Fibroblast of skin of right quadriceps (primary cell): ENCODE measurements at places on chromosomes 5 and 9.
A peak's percentile ranks its signal among the peaks of the same experiment; 100 is the strongest.

DNA sequence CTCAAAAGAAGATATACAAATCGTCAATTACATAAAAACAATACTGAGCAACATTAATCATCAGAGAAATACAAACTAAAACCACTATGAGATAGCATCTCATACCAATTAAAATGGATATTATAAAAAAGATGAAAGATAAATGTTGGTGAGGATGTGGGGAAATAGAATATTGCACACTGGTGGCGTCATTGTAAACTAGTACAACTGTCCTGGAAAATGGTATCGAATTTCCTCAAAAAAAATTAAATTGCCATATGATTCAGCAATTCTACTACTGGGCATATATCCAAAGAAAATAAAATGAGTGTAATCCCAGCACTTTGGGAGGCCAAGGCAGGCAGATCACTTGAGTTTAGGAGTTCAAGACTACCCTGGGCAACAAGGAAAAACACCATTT, 326.0 kb upstream of the FTMT start:
- peak; percentile 6 for DNase-seq

DNA sequence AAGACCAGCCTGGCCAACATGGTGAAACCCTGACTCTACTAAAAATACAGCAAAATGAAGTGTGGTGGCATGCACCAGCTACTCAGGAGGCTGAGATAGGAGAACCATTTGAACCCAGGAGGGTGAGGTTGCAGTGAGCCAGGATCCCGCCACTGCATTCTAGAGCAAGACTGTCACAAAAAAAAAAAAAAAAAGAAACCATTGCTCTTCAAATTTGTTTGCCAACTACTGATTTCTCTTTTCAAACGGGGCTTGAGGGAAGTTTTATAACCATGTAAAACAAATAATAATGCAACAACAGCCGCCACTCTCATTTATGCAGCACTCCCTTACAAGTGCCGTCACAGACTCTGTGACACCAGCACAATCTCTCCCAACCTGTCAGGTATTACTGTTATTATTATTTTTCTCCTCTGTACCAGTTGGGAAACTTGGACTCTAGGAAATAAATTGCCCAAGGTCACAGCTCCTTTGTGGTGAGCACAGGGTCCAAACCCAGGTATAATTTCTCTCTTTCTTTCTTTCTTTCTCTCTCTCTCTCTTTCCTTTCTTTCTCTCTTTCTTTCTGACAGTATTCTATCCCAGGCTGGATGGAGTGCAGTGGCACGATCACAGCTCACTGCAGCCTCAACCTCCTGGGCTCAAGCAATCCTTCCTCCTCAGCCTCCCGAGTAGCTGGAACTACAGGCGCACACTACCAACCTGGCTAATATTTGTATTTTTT, 25.4 kb downstream of the SERINC5 start:
- DNase-seq = no peak

GRCh38 chr9:37198039-37198729, 77.8 kb downstream of the ZCCHC7 start:
- no peak for DNase-seq

DNA sequence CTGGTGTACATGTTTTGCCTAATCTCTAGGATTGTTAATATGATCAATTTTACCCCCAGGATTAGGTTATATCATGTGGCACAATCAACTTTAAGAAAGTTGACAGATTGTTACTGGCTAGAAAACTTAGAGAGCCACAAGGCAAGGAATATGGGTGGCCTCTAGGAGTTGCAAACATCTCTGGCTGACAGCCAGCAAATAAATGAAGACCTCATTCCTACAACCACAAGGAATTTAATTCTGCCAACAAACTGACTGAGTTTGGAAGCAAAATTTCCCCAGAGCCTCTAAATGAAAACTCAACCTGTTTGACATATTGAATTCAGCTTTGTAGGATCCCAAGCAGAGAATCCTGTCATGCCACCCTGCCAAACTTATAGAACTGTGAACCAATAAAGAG, 196.4 kb upstream of the PTGER4 start:
- peak; percentile 29 for DNase-seq

DNA sequence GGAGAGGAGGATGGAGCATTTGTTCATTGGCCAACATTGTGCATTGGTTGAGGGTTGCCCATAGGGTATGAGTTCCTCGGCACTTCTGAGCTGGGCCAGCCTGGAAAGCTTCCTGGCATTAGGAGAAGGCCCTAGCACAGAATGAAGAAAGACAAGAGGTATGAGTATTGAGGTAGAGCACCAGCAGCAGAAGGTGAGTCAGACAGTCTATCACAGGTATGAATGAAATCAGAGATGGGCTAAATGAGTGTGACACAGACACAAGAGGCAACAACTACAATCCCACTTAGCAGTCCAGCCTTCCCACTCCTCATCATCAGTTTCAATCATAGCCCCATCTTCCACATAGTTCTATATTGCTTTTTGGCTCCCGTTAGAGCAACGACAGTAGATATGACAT, 25.4 kb upstream of the TGFBR1 start:
- DNase-seq = no peak

DNA sequence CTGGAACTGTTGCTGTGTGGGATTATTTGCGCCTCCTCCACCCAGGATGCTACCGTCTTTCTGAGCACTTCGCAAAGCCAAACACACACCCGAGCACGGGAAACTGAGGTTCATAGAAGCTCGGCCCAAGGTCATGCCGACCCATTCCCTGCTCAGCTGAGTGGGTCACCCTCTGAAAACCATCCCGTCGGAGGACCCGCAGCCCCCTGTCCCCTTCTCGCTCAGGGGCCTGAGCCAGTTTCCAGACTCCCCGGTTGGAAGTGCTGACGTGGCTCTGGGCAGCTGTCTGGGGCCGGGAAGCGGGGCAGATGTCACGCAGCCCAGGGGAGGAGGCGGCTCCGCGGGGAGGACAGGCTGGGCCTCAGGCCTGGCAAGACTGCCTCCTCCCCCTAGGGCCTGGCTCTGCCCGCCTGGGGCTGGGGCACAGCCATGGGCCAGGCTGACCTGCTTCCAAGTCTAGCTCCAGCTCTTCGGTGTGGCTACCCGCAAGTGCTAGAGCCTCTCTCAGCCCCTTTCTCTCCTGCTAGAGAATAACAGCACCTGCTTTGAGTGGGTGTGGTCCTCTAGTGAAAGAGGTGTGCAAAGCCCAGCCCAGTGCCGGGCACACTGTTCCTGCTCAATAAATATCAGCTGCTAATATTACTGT, 9.9 kb upstream of the CXXC5 start:
- peak; percentile 37 for DNase-seq

DNA sequence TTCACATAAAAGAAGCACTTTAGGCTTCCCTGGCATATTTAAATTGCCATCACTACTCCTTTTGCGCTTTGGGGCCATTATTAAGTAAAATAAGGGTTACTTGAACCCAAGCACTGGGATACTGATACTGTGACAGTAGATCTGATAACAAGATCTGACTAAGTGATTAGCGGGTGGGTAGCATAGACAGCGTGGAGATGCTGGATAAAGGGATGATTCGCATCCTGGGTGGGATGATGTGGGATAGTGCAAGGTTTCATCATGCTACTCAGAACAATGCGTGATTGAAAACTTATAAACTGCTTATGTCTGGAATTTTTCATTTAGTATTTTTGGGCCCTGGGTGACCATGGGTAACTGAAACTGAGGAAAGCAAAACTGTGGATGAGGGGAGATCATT, 75.1 kb downstream of the PTTG1 start:
- DNase-seq = peak; percentile 56

DNA sequence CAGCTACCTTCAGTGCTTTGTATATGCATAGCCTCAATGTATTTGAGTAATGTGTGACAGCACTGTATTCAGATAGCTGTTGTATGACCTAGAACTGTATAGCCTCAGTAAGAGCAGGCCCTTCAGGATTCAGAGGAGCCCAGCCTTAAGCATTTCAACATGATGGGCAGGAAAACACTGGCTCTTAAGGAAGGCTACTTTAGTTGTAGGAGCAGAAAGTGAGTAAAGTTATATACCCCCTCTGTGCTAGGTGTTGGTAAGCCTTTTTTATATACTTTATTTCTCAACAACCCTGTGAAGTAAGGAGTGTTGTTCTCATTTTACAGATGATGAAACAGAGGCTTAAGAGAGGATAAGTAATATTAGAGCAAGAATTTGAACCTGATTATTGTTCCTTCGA, 1.5 kb upstream of the GPR21 start:
- no peak for DNase-seq

DNA sequence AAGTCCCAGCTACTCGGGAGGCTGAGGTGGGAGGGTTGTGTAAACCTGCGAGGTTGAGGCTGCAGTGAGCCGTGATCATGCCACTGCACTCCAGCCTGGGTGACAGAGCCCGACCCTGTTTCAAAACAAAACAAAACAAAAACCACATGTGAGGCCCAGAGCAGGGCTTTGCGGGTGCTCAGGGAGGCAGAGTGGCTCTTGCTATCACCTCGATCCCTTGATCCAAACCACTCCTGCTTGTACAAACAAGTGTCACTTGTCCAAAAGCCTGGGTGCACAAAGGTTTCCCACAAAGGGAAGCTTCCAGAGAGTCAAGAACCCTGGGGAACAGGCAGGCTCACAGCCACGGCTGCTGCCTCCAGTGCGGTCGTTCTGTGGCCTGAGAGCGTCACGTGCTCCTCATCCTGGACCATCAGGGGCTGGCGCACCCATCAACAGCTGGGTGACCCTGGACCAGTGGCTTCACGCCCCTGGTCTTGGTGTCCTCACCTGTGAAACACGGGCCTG, 162.7 kb downstream of the C9orf50 start:
- DNase-seq = no peak

- no peak for DNase-seq
Measured at GRCh38 chr5:130975847-130976246, 189.2 kb downstream of the HINT1 start.

DNA sequence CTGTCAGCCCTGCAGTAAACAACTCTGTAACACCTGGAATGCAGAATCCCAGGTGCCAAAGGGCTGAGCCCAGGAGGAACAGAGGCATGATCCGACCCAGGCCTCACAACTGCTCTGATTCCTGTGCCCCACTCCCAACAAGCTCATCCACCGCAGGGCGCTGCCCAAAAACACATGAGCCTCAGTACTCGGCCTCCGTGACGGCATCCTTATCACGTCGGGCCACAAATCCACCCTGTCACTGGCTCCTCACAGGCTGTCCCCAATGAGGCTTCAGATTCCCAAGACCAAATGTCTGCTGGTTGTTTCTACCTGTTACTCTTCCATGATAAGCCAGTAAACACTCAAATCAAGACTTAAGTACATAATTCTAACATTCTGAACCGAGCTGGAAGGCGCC, 15.2 kb downstream of the QSOX2 start:
- no peak for DNase-seq

DNA sequence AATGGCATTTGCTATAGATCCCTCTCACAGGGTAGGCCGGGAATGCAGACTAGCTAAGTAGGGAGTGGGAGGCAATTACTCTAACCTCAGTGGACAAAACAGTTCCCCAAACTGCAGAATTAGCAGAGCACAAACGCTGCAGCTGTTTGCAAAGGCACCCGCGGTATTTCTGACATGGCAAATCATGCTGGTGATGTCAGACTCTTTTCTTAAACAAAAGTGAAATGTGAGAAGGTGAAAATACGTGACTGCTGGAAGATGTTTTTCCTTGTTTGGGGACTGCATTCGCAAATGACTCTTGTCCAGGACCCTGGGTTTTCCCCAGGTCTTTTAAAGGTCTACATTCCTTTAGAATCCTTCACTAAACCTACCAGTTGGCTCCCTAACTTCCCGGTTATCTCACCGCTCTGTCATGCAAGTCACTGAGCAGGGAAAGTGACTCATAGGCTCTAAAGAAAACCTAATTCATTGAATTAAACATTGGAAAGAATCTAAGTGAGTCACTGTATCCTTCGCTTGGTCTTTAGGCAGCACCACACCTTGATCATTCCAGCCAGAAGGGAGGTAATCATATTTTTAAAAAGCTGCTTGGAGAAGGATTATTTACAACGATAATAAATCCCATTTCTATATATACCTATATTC, 91.5 kb upstream of the DNAH5 start:
- DNase-seq = peak; percentile 100

DNA sequence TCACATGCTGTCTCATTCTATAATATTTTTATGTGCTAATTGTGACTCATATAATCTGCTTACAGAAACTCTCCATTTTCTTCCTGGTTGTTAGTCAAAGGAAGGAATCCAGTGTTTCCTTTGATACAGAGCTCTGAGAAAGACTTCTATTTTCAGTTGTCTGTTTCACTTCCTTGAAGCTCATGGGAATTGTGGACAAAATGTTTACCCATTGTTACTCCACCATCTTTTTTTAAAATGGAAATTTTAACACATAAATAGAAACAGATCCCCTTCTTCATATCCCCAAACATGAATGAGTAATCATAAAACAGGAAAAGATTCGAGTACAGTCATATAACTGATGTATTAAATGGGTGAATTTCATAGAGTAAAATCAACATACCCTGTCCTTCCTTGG, 42.0 kb upstream of the KCNN2 start:
- DNase-seq = peak; percentile 51

GRCh38 chr9:121156263-121156731, 45.4 kb downstream of the RAB14 start:
- peak; percentile 93 for DNase-seq

DNA sequence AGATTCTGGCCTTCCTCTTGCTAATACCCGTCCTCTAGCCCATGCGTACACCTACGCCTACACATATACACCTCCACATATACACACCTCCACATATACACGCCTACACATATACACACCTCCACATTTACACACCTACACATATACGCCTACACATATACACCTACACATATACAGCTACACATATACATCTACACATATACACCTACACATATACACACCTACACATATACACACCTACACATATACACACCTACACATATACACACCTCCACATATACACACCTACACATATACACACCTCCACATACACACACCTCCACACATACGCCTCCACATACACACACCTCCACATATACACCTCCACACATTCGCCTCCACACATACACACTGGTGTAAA, 27.2 kb downstream of the AK3 start:
- no peak for DNase-seq

- DNase-seq = no peak
Measured at GRCh38 chr9:124258607-124259157, 933 bp downstream of the NEK6 start.

DNA sequence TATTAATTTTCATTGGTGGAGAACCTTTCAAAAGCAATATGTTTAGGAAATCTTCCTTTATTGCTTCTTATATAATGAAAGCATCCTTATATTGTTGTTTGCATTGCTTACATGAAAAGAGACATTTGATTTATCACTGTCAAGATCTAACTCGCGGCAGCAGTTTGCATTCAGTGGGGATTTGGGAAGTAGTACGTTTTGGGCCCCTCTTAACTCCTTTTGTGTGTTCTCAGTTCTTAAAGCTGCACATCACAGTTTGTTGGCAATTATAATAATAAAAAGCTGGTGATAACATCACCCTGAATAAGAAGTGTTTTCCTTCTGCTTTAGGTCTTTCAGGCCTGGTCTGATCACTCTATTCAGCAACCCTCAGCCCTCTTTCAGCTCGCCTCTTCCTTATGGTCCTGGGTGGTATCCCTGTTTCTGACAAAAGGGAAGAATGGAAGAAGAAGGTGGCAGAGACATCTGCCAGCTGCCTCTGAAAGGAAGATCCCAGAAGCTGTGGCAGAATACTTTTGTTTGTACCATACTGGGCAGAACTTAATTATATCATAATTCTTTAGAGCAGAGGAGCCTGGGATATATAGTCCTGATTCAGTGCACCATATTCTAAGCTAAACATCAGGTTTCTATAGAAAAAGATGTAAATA, 53.7 kb downstream of the PARP8 start:
- DNase-seq = no peak

- no peak for DNase-seq
Measured at GRCh38 chr5:40006260-40006659, 581.5 kb upstream of the DAB2 start.
